Activated T-cell treated with anti-CD3 and anti-CD28 coated beads, Interleukin-2, amount 50 U/mL, for 72 hours (primary cell): ENCODE measurements at places on chromosomes 11 and 22. TPM values are rescaled to one million over a fixed set of nuclear protein-coding genes. Genes with fewer than 3 reads are reported as not detected.
A peak's percentile ranks its signal among the peaks of the same experiment; 100 is the strongest.

GRCh38 chr22:20639750-20640149, 132.3 kb downstream of the MED15 start:
- H3K4me1 ChIP-seq = peaks cover 6% of the 10 kb centered on the region
- no peak overlapping the region for H3K4me3 ChIP-seq

DNA sequence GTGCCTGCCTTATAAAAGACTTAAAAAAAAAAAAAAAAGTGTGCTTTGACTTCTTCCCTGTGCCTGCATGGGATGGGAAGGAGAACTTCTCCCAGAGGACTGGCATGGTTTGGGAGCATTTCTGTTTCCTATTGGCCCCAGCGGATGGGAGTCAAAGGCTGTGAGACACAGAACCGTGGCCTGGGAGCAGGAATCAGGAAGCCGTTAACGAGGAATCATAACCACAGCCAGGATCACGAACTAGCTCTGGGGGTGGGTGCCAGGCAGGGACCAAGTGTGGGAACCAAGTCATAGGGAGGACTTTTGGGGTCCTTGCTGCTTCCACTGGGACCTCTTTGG, 526 bp downstream of the C1QTNF6 start:
- H3K27me3 ChIP-seq = no peaks in the 10 kb centered on the region
- H3K4me1 ChIP-seq = peaks cover 49% of the 10 kb centered on the region
- no peak overlapping the region for H3K27ac ChIP-seq
- peaks cover 6% of the 10 kb centered on the region for H3K36me3 ChIP-seq

GRCh38 chr11:28342716-28343115, 234.5 kb downstream of the METTL15 start:
- peaks cover 14% of the 10 kb centered on the region for H3K36me3 ChIP-seq
- H3K27ac ChIP-seq = no peak overlapping the region
- no peak for DNase-seq
- H3K4me1 ChIP-seq = peaks cover 7% of the 10 kb centered on the region
- H3K27me3 ChIP-seq = no peaks in the 10 kb centered on the region

GRCh38 chr22:30627471-30627870, 8.1 kb upstream of the SLC35E4 start:
- no peaks in the 10 kb centered on the region for H3K4me1 ChIP-seq
- no peaks in the 10 kb centered on the region for H3K36me3 ChIP-seq
- DNase-seq = no peak
- H3K27ac ChIP-seq = no peak overlapping the region
- H3K27me3 ChIP-seq = no peaks in the 10 kb centered on the region

GRCh38 chr11:96227244-96227643, 115.8 kb downstream of the MAML2 start:
- no peaks in the 10 kb centered on the region for H3K27me3 ChIP-seq
- peaks cover 14% of the 10 kb centered on the region for H3K36me3 ChIP-seq
- H3K4me1 ChIP-seq = peaks cover 90% of the 10 kb centered on the region
- DNase-seq = no peak
- H3K4me3 ChIP-seq = no peak overlapping the region

DNA sequence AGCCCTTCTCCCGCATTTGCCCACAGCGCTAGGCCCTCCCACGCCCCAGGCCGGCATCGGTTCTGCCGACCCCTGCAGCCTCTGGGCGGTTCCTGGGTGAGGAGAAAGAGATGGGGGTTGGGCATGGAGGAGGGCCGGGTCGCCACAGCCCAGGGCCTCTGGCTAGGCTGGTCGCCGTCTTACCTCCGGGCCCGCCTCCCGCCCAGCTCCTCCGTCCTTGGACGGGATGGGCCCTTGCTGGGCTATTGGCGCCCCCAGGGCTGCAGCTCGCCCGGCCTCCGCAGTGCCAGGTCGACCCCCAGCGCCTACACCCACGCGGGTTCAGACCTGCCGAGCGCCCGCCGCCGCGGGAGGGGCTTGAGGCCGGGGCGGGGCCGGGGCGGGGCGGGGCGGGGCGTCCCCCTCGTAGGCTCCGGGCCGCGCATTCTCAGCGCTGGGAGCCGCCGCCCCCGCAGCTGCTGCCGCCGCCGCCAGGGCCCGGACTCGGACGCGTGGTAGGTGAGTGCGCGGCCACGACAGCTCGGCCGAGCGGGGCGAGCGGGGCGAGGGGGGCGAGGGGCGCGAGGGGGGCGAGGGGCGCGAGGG, at the start of gene CD151:
Gene CD151, plus strand, starts transcription at position 424 of the 585 bp plus-strand sequence. CDS start 3,118 bp downstream, outside the sequence.
- no peak within 1 kb of the TSS for H3K27ac ChIP-seq
- peak within 1 kb of the TSS; percentile 75 for H3K4me3 ChIP-seq
- H3K36me3 ChIP-seq = no peaks in the 10 kb centered on the region

GRCh38 chr11:66727282-66728037, 1.6 kb downstream of the SPTBN2 start:
- no peak overlapping the region for H3K27ac ChIP-seq
- peak; percentile 31 for DNase-seq
- peak overlapping the region; percentile 27 for H3K4me3 ChIP-seq
- H3K27me3 ChIP-seq = peaks cover 52% of the 10 kb centered on the region
- H3K36me3 ChIP-seq = peaks cover 4% of the 10 kb centered on the region

DNA sequence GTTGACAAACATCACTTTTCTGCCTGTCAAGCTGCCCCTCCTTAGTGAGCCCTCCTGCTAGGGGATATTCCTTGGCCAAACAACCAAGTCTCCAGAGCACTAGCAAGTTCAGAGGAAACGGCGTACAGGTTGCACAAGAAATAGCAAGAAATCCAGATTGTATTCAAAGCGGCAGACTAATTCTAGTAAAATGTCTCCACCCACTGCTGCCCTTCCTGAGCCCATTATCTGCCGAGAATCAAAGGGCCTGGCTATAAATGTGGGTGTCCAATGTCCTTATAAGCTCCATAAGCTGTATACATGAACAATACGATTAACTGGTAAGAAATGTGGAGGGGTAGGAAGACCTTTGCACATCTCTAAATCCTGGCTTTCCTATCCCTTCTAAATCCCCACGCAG, 44.0 kb upstream of the AKIP1 start:
- H3K36me3 ChIP-seq = no peaks in the 10 kb centered on the region
- H3K27ac ChIP-seq = no peak overlapping the region
- DNase-seq = no peak
- H3K4me3 ChIP-seq = no peak overlapping the region

- peaks cover 19% of the 10 kb centered on the region for H3K4me1 ChIP-seq
- H3K27me3 ChIP-seq = peaks cover 47% of the 10 kb centered on the region
- H3K27ac ChIP-seq = no peak overlapping the region
- DNase-seq = no peak
Observed at GRCh38 chr11:115930291-115930690, 426.1 kb upstream of the CADM1 start.

DNA sequence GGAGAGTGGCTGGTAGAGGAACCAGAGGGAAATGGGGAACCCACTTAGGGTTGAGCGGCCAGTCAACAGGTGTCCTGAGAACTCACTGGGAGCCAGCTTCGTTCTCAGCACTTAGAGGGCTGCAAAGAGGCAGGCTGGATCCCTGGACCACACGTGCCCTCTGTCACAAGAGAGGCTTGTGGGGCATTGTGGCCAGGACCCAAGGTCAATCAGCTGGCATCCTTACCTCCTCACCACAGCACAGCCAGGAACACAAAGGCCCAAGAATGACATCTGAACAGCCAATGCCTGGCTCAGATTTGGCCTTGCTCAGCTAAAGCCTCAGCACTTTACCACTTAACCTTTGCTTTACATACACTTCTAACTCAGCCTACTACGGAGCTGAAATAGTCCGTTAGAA, 7.4 kb downstream of the MAPK8IP1 start:
- peaks cover 10% of the 10 kb centered on the region for H3K27me3 ChIP-seq
- no peaks in the 10 kb centered on the region for H3K4me1 ChIP-seq
- no peak overlapping the region for H3K27ac ChIP-seq
- DNase-seq = no peak
- no peak overlapping the region for H3K4me3 ChIP-seq
- no peaks in the 10 kb centered on the region for H3K36me3 ChIP-seq

- peak; percentile 11 for DNase-seq
- peak overlapping the region; percentile 25 for H3K4me3 ChIP-seq
- H3K27ac ChIP-seq = no peak overlapping the region
- peaks cover 41% of the 10 kb centered on the region for H3K4me1 ChIP-seq
- H3K36me3 ChIP-seq = no peaks in the 10 kb centered on the region
- H3K27me3 ChIP-seq = peaks cover 20% of the 10 kb centered on the region
Observed at GRCh38 chr11:112539741-112540140, 279.1 kb upstream of the PLET1 start.

- DNase-seq = no peak
- H3K4me3 ChIP-seq = no peak overlapping the region
- H3K27ac ChIP-seq = no peak overlapping the region
- H3K36me3 ChIP-seq = no peaks in the 10 kb centered on the region
- no peaks in the 10 kb centered on the region for H3K27me3 ChIP-seq
Observed at GRCh38 chr11:39690856-39691255, 1768.6 kb downstream of the LRRC4C start.

- no peaks in the 10 kb centered on the region for H3K4me1 ChIP-seq
- no peak overlapping the region for H3K27ac ChIP-seq
- H3K27me3 ChIP-seq = no peaks in the 10 kb centered on the region
- no peaks in the 10 kb centered on the region for H3K36me3 ChIP-seq
- DNase-seq = no peak
- no peak overlapping the region for H3K4me3 ChIP-seq
Observed at GRCh38 chr11:119384332-119384731, 2.8 kb upstream of the USP2 start.

- peaks cover 41% of the 10 kb centered on the region for H3K4me1 ChIP-seq
- peaks cover 24% of the 10 kb centered on the region for H3K27me3 ChIP-seq
- no peak for DNase-seq
- no peaks in the 10 kb centered on the region for H3K36me3 ChIP-seq
Observed at GRCh38 chr11:112537846-112538330, 277.2 kb upstream of the PLET1 start.

DNA sequence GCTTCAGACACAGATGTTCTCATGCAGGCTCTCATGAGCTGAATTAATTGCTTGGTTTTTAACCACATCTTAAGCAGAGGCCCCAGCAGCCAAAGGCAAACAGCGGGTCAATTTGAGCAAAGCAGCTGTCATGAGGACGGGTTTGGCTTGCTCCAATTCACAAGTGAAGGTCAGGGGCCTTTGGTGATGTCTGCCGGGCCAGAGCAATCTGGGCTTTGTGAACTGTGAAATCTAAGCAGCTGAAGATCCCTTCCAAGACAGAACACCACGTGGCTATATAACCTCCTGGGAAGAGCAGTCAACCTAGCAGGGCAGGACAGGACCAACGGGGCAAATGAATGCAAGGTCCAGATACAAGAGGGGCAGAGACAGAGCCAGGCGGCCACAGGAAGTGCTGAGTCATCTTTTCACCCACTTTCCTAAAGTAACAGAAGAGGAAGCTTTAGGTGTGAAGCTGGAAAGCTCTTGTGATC, 187.3 kb upstream of the B3GAT1 start:
- DNase-seq = no peak
- H3K4me1 ChIP-seq = no peaks in the 10 kb centered on the region
- H3K27me3 ChIP-seq = peaks cover 32% of the 10 kb centered on the region
- H3K36me3 ChIP-seq = no peaks in the 10 kb centered on the region
- no peak overlapping the region for H3K4me3 ChIP-seq

The PRG3 gene
- not detected for total RNA-seq

The APOA4 gene
- not detected for total RNA-seq

The OR6M1 gene
- total RNA-seq = not detected

The DSCAML1 gene
- total RNA-seq = 1.5 TPM

The HTR3A gene
- total RNA-seq = not detected

The LRP4 gene
- 0.09 TPM for total RNA-seq

The FJX1 gene
- total RNA-seq = 0.46 TPM

The GNB1L gene
- total RNA-seq = 20.5 TPM

The TMEM225 gene
- not detected for total RNA-seq

The GDPD4 gene
- total RNA-seq = not detected
